ENCODE measurements at places on chromosomes 2 and 18. TPM values are rescaled to one million over a fixed set of nuclear protein-coding genes. Genes with fewer than 3 reads are reported as not detected.

- no peak overlapping the region for H3K4me3 ChIP-seq
- H3K27me3 ChIP-seq, result no peaks in the 10 kb centered on the region
- no peaks in the 10 kb centered on the region for H3K36me3 ChIP-seq
- no peaks in the 10 kb centered on the region for H3K4me1 ChIP-seq
- peak; percentile 59 for DNase-seq
Observed at GRCh38 chr2:100422320-100423055, 5.0 kb upstream of the CHST10 start.

DNA sequence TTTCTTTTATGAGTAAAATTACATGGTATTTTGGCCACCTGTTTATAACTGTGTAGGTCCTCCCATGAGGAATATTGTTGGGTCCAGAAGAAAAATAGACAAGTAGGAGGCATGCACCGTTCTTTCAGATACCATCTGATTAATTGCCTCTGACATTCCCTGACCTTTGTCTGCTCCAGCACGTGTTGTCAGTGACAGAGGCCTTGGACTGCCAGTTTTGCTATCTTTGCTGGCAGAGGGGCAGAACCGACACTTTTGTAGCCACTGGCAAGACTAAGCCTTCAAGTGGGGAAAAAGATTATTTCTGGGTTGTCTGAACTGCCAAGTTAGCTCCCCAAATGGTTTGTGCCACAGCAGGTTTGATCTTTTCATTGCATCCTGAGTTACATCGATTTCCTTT lies 276.9 kb downstream of the CAMKMT start:
- H3K27me3 ChIP-seq, result no peaks in the 10 kb centered on the region
- no peak overlapping the region for H3K27ac ChIP-seq
- no peak overlapping the region for H3K4me3 ChIP-seq

DNA sequence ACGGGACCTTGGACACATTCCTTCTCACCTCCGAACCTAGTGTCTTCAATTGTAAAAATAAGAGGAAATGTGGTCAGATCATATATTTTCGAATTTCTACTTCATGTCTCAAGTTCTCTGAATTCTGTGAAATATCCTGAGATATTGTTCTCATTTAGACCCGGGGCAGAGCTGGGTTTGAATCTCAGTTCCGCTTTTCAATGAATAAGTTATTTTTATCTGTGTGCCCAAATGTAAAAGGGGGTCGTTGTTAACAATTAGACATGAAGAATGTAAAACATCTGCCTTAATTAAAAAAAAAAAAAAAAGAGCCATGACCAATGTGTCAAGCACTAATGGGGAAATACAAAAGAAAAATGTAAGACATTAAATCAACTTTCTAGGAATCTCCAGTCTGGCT lies 48.9 kb upstream of the BCL11A start:
- H3K27ac ChIP-seq, result no peak overlapping the region
- H3K36me3 ChIP-seq, result no peaks in the 10 kb centered on the region
- DNase-seq, result no peak
- H3K27me3 ChIP-seq, result peaks cover 22% of the 10 kb centered on the region
- H3K4me1 ChIP-seq, result no peaks in the 10 kb centered on the region

DNA sequence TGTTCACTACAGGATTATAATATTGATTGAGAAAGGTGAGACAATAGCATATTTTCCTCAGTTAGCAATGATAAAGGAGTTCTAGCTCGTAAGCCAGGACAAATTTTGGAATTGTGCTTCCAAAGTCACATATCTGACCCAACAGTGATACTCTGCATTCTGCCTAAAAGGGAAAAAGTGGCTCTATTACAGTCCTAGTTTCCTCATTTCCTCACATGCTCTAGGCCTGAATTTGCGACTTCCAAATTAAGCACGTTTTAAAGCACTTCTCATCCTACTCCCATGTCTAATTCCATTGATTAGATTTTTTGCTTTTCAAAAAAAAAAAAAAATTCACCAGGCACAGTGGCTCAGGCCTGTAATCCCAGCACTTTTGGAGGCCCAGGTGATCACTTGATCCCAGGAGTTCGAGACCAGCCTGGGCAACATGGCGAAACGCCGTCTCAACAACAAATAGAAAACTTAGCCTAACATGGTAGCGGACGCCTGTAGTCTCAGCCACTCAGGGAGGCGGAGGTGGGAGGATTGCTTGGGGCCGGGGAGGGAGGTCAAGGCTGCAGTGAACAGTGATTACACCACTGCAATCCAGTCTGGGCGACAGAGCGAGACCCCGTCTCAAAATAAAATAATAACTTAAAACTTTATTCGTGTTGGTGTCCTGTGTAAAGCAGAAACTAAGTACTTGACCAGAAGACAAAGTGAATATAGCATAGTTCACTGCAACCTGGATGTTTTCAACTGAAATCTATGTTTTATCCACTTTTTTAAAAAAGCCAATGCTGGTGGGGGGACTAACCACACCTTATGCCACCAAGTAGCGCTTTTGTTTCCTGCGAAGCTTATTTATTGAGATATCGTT lies 1.5 kb downstream of the ESCO1 start:
- H3K4me1 ChIP-seq, result 0 out of 2 replicates have a peak, but pooled peaks cover 6% of the 10 kb centered on the region
- H3K27me3 ChIP-seq, result no peaks in the 10 kb centered on the region
- no peaks in the 10 kb centered on the region for H3K36me3 ChIP-seq
- H3K27ac ChIP-seq, result peak overlapping the region; percentile 92
- H3K4me3 ChIP-seq, result peak overlapping the region; percentile 89
- peak; percentile 6 for DNase-seq

DNA sequence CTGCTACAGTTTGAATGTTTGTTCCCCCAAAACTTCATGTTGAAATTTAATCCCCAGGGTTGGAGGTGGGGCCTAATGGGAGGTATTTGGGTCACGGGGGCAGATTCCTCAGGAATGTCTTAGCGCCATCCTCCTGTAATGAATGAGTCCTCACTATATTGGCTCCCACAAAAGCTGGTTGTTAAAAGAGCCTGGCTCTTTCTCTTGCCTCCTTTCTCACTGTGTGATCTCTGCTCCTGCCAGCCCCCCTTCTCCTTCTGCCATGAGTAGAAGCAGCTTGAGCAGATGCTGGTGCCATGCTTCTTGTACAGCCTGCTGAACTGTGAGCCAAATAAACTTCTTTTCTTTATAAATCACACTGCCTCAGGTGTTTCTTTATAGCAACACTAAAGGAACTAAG lies 721.0 kb upstream of the PKDCC start:
- no peak overlapping the region for H3K27ac ChIP-seq
- H3K4me1 ChIP-seq, result no peaks in the 10 kb centered on the region
- no peaks in the 10 kb centered on the region for H3K36me3 ChIP-seq
- no peak for DNase-seq
- H3K27me3 ChIP-seq, result no peaks in the 10 kb centered on the region

GRCh38 chr2:128250229-128251025 lies 68.2 kb downstream of the HS6ST1 start:
- no peaks in the 10 kb centered on the region for H3K27me3 ChIP-seq
- no peak for DNase-seq
- no peaks in the 10 kb centered on the region for H3K36me3 ChIP-seq

RBKS gene
- total RNA-seq, result 2.8 TPM

- no peak for DNase-seq
- no peak overlapping the region for H3K27ac ChIP-seq
- H3K4me1 ChIP-seq, result peaks cover 24% of the 10 kb centered on the region
- no peak overlapping the region for H3K4me3 ChIP-seq
Observed at GRCh38 chr2:126661702-126662500, 5.9 kb downstream of the GYPC start.

DNA sequence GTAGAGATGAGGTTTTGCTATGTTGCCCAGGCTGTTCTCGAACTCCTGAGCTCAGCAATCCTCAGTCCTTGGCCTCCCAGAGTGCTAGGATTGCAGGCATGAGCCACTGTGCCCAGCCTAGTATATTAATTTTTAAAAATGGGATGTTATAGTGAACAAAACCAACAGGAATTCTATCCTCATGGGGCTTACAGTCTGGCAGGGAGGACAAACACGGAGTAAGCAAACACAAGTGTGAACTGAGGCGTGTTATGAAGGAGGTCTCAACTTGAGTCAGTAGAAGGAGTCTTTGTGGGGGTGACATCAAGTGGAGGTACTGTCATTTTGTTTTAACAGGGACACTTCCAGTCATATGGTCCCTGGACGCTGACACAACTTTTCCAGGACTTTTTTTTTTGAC lies 33.1 kb downstream of the EMILIN2 start:
- H3K27me3 ChIP-seq, result no peaks in the 10 kb centered on the region
- DNase-seq, result no peak
- peak overlapping the region; percentile 99 for H3K27ac ChIP-seq
- H3K4me3 ChIP-seq, result no peak overlapping the region

DNA sequence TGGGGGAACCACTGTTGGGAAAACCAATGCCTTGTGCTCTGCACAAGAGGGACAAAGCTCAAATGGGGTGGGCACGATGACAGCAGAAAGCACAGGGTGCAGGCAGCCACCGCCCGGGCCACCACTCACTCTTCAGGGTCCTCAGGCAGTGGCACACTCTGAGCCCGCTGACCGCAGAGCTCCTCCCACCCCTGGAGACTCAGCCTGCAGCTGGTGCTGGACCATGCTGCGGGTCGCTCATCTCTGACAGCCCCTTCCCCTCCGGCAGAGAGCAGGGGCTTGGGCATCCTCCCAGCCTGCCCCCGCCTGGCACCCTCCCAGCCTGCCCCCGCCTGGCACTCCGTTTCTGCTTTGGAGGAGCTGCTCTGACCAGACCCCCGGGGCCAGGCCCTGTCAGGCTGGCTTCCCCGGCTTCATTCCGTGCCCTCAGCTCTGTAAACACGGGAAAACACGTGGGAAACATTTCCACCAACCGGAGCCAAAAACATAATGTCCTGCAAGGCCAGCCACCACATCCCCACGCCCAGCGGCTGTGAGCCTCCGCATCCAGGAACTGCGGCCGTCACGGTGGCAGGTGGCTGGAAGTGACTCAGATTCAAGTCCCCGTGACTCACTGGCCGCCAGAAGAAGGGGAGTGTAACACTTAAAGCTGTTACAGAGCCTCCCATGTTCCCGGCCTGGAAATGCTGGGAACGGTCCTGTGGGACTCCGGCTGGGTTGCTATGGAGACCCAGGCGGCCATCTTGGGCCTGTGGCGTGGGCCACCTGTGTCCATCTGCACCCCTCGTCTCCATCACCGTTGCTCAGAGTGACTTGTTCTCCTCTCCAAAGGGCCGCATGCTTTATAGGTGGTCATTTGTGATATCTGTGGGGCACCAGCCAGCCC lies 6.8 kb upstream of the SNED1 start:
- H3K27ac ChIP-seq, result peak overlapping the region; percentile 26
- DNase-seq, result peak; percentile 98
- H3K4me1 ChIP-seq, result peaks cover 16% of the 10 kb centered on the region
- H3K36me3 ChIP-seq, result no peaks in the 10 kb centered on the region

DNA sequence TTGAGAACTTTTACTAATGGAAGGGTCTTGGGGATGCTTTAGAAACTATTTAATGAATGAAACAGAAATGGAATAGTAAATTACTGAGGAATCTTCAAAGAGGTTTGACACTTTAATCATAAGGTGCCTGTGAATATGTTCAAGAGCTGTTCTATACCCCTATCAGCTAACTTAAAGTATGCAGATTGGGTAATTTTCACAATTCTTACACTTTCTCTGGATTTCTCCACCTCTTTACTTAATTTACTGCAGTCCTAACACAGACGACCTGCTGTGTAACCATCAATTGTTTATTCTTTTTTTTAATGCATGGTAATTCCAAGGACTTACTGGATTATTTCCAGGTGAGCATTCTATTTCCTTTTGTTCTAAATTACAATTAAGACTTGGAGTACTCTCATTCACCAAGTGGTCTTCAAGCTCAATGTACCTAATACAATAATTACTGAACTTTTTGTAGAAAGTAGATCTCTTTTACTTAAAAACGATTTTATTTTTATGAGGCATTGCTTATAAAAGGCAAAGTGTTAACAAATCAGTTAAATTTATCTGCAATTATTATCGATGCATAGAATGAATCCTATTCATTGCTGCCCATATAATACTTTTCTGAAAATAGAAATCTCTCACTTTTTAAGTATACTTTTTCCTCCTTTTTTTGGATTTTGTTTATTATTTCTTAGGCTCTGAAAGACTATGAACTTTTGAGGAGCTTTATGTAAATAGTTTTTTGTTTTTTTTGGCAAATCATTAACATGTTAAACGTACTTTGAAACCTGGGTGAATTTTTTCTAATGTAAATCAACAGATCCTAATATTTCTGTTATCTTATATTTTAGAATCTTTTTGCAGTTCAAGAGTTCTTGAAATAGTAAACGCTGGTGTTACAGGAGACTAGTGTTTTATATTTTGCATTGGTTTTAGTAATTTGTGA lies 5.5 kb downstream of the VSNL1 start:
- no peak overlapping the region for H3K4me3 ChIP-seq
- no peak overlapping the region for H3K27ac ChIP-seq
- H3K36me3 ChIP-seq, result no peaks in the 10 kb centered on the region
- peaks cover 10% of the 10 kb centered on the region for H3K4me1 ChIP-seq
- H3K27me3 ChIP-seq, result no peaks in the 10 kb centered on the region

DNA sequence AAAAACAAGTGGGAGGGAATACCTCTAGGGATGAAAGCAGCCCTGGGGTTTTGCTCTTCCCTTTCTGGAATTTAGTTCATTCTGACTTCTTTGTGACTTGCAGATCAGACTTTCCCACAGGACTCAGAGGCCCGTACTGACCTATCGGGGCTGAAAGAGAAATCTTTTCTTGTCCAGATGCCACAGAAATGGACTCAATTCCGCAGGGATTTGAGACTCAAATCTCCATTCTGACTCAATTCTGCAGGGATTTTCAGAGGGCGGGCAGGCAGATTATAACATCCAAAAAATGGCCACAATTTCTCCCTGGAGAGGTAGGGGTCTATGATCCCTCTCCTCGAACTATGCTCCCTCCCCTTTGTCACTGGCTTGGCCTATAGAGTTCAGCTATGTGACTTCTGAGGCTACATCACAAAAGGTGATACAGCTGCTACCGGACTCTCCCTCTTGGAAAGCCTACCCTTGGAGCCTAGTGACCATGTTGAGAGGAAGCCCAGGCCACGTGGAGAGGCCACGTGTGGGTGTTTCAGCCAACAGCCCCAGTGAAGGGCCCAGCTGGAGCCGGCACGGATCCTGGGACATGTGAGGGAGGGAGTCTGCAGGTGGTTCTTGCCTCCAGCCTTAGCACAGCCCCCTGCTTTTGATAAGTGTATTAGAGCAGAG lies 4.8 kb upstream of the EFHD1 start:
- H3K36me3 ChIP-seq, result no peaks in the 10 kb centered on the region
- H3K4me1 ChIP-seq, result no peaks in the 10 kb centered on the region
- DNase-seq, result no peak
- H3K27ac ChIP-seq, result no peak overlapping the region

Data from GM23248 (cell line).